ENCODE measurements at places on chromosomes 5 and 9.

DNA sequence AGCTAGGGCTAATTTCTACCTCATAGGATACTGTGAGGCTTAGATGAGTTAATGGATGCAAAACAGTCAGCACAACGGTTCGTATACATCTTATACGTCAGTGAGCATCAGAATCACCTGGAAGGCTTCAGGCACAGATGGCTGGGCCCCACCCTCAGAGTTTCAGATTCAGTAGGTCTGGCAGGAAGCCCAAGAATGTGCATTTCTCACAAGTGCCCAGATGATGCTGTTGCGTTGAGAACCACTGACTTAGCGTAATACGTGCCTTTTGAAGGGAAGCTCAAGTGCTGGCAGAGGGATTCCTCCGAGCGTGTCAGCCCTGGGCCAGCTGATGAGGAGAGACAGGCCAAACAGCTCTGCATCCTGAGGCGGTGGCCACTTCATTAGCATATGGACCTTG is 117.1 kb upstream of the WWC1 start:
- peak; percentile 34 for DNase-seq

DNA sequence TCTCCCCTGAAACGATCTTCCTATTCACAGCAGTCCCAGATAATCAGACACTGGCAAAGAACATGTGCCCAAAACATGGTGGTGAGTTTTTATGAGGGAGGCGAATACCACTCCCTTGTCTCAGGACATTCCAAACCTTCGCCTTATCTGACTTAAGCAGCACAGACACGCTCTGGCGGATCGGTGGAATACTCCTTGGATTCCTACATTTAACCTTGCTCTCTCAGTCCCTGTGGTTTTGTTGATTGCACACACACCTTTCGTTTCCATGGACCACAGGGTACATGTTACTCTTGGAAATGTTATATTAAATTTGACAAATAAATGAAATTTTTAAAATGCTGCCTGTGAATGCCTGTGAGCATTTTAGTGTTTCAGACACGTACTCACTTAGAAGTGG is 87.8 kb upstream of the CPEB4 start:
- DNase-seq: no peak

GRCh38 chr9:137308057-137308619 is 6.1 kb upstream of the NRARP start:
- DNase-seq: no peak

GRCh38 chr5:66329078-66329477 is 185.0 kb downstream of the SREK1 start:
- DNase-seq: no peak

- peak; percentile 74 for DNase-seq
These were observed 36.4 kb downstream of the PIK3R1 start for GRCh38 chr5:68251804-68252522.

- DNase-seq: peak; percentile 80
These were observed 102.9 kb downstream of the C9orf152 start for GRCh38 chr9:110105107-110105506.

DNA sequence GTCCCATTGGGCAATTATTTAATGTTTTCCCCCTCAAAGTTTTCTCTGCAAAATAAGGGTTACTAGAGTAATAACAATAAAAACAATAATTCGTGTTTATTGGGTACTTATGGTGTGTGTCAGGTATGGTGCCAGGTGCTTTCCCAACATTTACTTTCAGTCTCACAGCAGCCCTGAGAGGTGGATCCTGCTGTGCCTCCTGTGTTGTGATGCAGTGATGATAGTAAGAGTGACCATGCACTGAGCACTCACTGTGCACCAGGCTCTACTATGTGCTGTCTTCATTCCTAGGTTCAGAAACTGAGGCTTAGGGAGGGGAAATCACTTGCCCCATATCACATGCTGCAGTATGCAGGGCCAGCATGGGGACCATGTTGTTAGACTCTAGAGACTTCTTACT is 15.5 kb downstream of the OTULINL start:
- no peak for DNase-seq

- DNase-seq: no peak
These were observed 34.9 kb upstream of the STOM start for GRCh38 chr9:121404906-121405305.

DNA sequence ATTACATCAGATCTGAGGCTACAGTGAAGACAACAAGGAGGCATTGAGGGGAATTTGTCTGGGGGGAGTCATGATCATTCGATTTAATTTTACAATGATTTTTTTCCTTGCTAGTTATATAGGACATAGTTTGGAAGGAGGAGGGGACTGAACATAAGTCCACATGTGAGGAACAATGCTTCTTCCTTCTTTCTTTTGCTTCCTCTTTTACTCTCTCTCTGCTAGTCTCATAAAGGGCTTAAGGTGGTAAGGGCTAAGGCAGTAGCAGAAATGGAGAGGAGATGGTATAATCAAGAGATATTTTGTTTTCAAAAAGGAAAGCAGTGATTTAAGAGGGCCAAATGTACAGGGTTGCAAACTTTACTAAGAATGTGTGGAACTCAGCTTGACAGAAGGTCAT is 64.3 kb downstream of the GRIN3A start:
- no peak for DNase-seq

GRCh38 chr5:122999947-123000563 is 36.5 kb downstream of the PPIC start:
- DNase-seq: peak; percentile 17

DNA sequence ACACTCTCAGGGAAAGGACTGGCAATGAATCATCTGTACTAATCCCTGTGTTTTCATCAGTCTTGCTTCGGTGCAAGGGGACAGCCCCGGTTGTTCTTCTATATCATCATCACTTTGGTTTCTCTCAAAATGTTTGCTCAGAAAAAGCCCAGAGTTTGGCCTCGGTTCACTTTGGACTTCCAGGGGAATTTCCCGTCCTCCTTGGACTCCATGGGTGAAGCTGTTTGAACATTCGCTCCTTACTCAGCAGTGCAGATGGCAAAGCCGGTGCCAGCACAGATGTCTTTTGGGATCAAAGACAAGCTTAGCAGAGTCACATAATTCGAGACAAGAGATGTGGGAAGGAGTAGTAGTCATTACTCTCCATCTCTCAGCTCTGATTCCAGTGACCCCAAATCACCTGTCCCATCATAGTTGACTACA is 69.8 kb upstream of the TNFSF8 start:
- no peak for DNase-seq

- no peak for DNase-seq
These were observed 22.4 kb upstream of the FREM1 start for GRCh38 chr9:14932641-14933040.
